ENCODE measurements at places on chromosomes 5 and 9. TPM values are rescaled to one million over a fixed set of nuclear protein-coding genes. Genes with fewer than 3 reads are reported as not detected.

ZNF454 gene
- total RNA-seq = not detected

SPINK13 gene
- total RNA-seq = not detected

SHROOM1 gene
- 1.1 TPM for total RNA-seq

CSF2 gene
- not detected for total RNA-seq

GFI1B gene
- total RNA-seq = 0.67 TPM

IGFBPL1 gene
- not detected for total RNA-seq

NINJ1 gene
- 29.2 TPM for total RNA-seq

RBM27 gene
- total RNA-seq = 20.9 TPM

NR2F1 gene
- total RNA-seq = 0.33 TPM

SPINK4 gene
- not detected for total RNA-seq

CATSPER3 gene
- total RNA-seq = 1.1 TPM

C5orf47 gene
- not detected for total RNA-seq

PCDHAC2 gene
- not detected for total RNA-seq

CCL21 gene
- 0.60 TPM for total RNA-seq

SPINK5 gene
- total RNA-seq = not detected

NDUFS4 gene
- 29.5 TPM for total RNA-seq

CTNND2 gene
- 0.22 TPM for total RNA-seq

FER gene
- total RNA-seq = 10.4 TPM

PRRX2 gene
- total RNA-seq = 0.26 TPM

GNA14 gene
- not detected for total RNA-seq

FAM78A gene
- 79.4 TPM for total RNA-seq

C9orf153 gene
- total RNA-seq = 0.66 TPM

TLX3 gene
- not detected for total RNA-seq

BRD9 gene
- total RNA-seq = 83.0 TPM

ANKRD18B gene
- not detected for total RNA-seq

CKMT2 gene
- total RNA-seq = not detected

SPINK7 gene
- total RNA-seq = not detected

ENTPD8 gene
- not detected for total RNA-seq

SLC45A2 gene
- not detected for total RNA-seq

CTSV gene
- total RNA-seq = not detected

TAF11L5 gene
- not detected for total RNA-seq

NR4A3 gene
- 1.8 TPM for total RNA-seq

DCANP1 gene
- total RNA-seq = not detected

Measured in T-cell (primary cell).